ENCODE measurements at places on chromosomes 2 and 18. TPM values are rescaled to one million over a fixed set of nuclear protein-coding genes. Genes with fewer than 3 reads are reported as not detected.

DNA sequence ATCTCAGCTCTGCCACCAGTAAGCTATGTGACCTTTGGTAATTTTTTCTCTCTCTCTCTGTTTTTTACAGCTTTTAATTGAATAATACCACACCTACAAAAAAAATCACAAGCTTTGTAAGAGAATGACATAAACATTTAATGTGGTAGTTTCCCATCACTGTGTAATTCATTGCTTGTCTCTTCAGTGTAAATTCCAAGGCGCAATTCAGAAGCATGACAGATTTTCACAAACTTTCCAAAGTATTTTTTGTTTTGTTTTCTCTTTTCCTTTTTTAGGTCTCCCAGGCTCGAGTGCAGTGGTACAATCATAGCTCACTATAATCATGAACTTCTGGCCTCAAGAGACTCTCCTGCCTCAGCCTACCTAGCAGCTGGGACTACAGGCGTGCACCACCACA, 25.0 kb upstream of the PPM1B start:
- H3K36me3 ChIP-seq = no peaks in the 10 kb centered on the region
- no peaks in the 10 kb centered on the region for H3K4me1 ChIP-seq
- no peaks in the 10 kb centered on the region for H3K27me3 ChIP-seq
- no peak for DNase-seq
- no peak overlapping the region for H3K27ac ChIP-seq
- no peak overlapping the region for H3K4me3 ChIP-seq

DNA sequence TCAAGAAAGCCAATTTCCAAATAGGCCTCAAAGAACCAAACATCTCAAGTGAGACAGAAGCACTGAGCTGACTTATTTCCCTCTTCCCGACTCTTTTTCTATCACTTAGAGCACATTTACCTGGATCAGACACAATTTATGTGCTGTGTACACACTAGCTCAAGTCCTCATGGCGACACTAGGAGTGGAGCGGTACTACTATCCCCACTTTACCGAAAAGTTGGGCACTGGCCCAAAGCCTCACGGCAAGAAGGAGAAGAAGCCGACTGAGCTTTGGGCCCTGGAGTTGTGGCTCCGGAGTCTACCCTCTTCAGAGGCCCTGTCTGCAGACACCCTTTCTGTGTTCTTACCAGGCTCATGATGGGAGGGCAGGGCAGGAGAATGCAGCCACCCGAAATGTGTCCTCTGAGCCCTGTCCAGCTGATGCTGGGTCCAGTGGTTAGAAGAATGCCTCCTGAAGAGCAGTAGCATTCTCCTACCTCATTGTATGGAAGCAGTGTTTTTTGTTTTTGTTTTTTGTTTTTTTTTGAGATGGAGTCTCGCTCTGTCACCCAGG, 91.7 kb upstream of the CNGA3 start:
- H3K4me1 ChIP-seq = no peaks in the 10 kb centered on the region
- H3K4me3 ChIP-seq = no peak overlapping the region
- no peak overlapping the region for H3K27ac ChIP-seq
- H3K27me3 ChIP-seq = no peaks in the 10 kb centered on the region
- DNase-seq = no peak

The GPR45 gene
- total RNA-seq = not detected

The SP5 gene
- total RNA-seq = 3.6 TPM

The GAD1 gene
- total RNA-seq = 6.9 TPM

- no peaks in the 10 kb centered on the region for H3K4me1 ChIP-seq
- no peak for DNase-seq
- no peaks in the 10 kb centered on the region for H3K36me3 ChIP-seq
Measured at GRCh38 chr2:227617316-227618230, at the start of gene SCYGR4. Gene SCYGR4, plus strand, starts transcription at chr2:227617498. Its CDS starts 0 bp downstream, at chr2:227617498.

The MYCN gene
- total RNA-seq = 2.1 TPM

DNA sequence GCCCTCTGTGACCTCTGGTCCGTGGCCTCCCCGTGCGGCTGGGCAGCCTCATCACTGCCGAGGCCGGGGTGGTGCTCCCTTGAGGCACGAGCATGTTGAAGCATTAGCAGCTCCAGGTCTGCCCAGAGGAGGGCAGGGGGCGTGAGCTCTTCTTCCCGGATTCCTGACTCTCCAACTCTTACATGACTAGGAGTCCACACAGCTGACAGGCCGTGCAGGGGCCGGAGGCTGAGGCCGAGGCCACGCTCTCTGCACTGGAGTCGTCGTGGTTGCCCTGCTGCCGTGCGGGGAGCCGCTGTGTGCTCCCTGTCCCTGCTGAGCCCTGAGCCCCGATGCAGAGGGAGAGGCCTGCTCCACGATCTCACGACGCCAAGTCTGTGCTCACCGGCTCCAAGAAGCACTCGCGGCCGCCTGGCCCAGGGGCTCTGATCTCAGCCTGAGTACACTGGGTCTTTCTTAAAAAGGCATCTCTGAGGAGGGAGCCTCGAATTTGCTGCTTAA, 19.4 kb upstream of the KCNG2 start:
- H3K4me1 ChIP-seq = no peaks in the 10 kb centered on the region
- H3K27me3 ChIP-seq = no peaks in the 10 kb centered on the region
- H3K36me3 ChIP-seq = no peaks in the 10 kb centered on the region
- DNase-seq = peak; percentile 68
- H3K4me3 ChIP-seq = no peak overlapping the region

DNA sequence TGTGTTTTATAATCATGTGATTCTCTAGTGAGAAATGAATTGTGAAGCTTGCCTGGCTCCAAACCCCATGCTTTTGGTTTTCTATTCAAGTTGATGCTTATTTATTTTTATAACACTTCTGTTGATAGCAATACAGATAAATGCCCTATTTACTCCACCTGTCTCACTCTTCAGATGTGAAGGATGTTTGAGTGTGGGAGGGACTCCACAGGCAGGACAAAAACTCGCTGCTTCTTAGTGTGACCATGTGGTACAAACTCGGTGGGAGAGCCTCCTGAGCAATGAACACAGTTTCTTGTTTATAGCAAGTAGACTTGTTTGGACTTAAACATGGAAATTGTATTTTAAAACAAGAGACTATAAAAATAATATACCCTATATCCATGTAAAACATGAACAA, 219.7 kb downstream of the GULP1 start:
- H3K4me1 ChIP-seq = no peaks in the 10 kb centered on the region
- no peaks in the 10 kb centered on the region for H3K36me3 ChIP-seq
- H3K27ac ChIP-seq = no peak overlapping the region

- no peak for DNase-seq
- H3K4me1 ChIP-seq = no peaks in the 10 kb centered on the region
- no peaks in the 10 kb centered on the region for H3K36me3 ChIP-seq
- no peak overlapping the region for H3K4me3 ChIP-seq
- no peaks in the 10 kb centered on the region for H3K27me3 ChIP-seq
Measured at GRCh38 chr18:293536-293935, 25.7 kb upstream of the THOC1 start.

- peaks cover 4% of the 10 kb centered on the region for H3K36me3 ChIP-seq
- no peak for DNase-seq
- H3K27ac ChIP-seq = no peak overlapping the region
- no peaks in the 10 kb centered on the region for H3K27me3 ChIP-seq
- peaks cover 3% of the 10 kb centered on the region for H3K4me1 ChIP-seq
- no peak overlapping the region for H3K4me3 ChIP-seq
Measured at GRCh38 chr2:69097891-69098655, 85.1 kb downstream of the ANTXR1 start.

DNA sequence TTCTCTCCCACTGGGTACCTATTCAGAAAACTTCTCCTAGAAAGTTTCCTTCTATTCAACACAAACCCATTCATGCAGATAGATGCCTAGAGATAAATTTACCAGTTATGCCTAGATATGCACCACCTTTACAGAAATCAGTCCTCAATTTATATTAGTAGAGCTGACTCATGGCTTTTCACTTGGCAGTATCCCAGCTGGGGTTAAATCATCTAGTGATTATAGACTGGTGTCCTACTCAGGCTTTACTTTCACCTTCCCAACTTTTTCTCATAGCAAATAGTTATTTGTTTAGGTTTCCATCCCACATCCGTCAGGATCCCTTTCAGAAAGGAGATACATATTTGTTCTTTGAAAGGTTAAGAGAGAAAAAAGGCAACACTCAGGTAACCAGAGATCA, 124.5 kb downstream of the AQP4 start:
- no peak for DNase-seq
- H3K36me3 ChIP-seq = no peaks in the 10 kb centered on the region
- no peak overlapping the region for H3K4me3 ChIP-seq
- H3K4me1 ChIP-seq = no peaks in the 10 kb centered on the region
- no peaks in the 10 kb centered on the region for H3K27me3 ChIP-seq

DNA sequence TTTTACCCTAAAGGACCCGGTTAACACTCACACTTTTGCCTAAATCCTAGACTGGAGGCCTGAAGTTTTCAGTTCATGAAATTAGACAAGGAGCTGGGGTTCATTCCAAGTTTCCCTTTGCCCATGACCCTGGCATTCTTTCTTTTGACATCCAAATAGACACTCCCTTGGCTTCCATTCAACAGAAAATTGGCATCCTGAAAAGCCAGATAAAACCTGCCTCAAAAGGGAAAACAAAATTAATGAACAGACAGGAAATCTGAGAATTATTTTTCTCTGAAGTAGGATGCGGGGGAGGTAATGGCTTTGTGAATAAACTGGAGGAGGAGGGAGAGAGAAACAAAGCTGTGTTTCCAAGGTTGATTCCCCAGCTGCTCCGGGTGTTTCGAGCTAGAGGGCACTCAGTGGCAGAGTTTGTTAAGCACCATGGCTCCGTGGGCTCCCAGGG, 41.0 kb downstream of the SPP2 start:
- no peak overlapping the region for H3K4me3 ChIP-seq
- H3K36me3 ChIP-seq = no peaks in the 10 kb centered on the region
- no peak for DNase-seq
- no peak overlapping the region for H3K27ac ChIP-seq
- no peaks in the 10 kb centered on the region for H3K27me3 ChIP-seq
